ENCODE measurements at places on chromosomes 3 and 15.

- peak; percentile 39 for DNase-seq
These were observed 829 bp upstream of the SKIL start for GRCh38 chr3:170356596-170357175.

DNA sequence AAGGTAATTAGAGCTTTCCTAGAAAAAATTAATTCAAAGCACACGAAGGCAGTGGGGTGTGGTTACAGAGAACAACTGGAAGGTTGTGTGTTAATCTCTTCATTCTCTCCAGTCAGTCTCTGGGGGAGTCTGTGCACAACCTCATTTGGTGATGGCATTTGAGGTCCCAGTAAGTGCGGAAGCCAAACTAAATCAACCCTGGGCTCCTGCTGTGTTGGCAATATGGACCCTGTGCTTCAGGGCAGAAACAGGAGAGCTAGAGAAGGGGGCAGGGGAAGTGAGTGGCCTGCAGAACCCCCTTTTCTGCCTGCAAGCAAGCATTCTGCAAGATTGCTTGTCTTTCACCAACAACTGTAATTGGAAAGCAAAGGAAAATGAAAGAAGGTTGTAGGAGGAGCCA is 195.9 kb upstream of the ST8SIA2 start:
- DNase-seq: no peak

DNA sequence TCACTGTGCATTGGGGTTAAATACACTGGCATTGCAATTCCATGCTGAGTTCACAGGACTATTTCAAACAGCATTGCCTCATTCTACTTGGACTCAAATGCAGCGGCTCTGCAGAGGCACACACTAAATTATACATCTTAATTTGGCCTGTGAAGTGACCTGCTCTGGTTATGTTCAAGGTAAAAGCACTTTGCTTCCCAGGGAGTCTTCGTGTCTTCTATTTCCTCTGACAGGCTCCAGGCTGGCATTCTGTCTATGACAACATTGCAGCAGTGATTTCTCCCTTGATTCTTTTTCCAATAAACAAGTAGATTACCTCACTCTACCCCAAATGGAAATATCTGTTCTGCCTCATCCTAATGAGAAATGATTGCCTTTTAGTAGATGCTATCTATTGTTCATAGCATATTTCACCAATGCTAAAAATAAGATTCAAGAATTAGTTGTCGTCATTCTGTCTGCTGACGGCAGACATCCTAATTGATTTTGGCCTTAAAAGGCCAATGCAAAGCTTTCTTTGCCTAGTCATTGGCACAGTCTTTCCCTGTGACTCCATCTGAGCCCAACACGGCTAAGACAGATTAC is 33.8 kb downstream of the FMN1 start:
- DNase-seq: no peak

- no peak for DNase-seq
These were observed 35.6 kb upstream of the CD96 start for GRCh38 chr3:111506435-111506834.

GRCh38 chr3:11201251-11202019 is 47.1 kb downstream of the HRH1 start:
- DNase-seq: no peak

DNA sequence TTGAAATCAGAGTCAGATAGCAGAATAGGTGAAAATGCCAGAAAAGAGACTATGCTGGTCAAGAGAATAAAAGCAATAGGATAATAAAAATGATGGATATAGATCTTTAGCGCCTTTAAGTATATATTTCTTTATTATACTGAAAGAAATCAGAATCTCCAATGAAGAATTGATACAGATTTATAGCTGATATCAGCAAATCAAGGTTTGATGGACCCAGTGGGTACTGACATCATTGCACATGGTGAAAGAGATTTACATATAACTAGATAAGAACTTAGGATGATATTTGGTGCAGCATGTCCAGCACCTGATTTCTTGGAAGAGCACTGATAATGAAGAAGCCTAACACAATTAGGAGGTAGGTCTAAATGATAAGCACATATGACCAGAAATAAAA is 18.2 kb downstream of the CADM2 start:
- DNase-seq: no peak

- DNase-seq: no peak
These were observed 64.1 kb upstream of the GMNC start for GRCh38 chr3:190926619-190927018.

DNA sequence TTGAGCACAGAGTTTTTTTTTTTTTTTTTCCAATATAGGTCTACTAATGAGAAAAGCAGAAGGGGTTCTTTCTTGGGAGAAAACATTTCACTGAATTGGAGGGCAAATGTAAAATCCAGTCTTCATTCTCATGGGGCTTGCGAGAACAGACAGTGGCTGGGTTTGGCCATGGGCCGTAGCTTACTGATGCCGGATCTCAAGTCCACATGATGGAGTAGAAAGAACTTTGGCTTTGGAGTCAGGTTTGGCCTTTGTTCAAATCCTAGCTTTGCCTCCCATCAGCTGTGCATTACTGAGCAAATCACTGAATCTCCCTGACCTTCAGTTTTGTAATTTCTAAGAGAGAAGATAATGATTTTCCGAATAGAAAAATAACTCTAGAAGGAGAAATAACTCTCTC is 59.7 kb downstream of the LMCD1 start:
- no peak for DNase-seq

- DNase-seq: no peak
These were observed 87.4 kb downstream of the AAGAB start for GRCh38 chr15:67167091-67167490.
